Omental fat pad (tissue), 4 donors: ENCODE measurements at places on chromosomes 6 and 20.

DNA sequence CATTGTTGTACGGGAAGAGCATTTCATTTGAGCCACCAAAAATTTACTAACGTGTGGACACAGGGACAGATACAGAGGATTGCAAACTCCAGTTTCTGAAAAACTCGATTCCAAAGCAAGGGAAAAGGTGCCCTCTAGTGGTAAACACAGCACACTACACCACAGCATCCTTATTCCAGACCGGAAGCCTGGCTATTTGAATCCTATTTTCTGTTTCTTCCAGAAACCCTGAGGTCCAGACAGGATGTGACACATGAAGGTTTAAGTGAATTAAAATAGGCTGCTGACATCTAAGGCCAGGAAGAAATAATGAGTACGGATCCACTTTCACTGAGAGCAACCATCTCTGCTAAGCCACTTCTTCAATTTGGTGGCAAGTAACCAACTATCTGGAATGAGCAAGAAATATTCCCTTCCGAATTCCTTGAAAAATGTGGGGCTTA, 31.8 kb upstream of the GMPR start:
- no peak for DNase-seq

DNA sequence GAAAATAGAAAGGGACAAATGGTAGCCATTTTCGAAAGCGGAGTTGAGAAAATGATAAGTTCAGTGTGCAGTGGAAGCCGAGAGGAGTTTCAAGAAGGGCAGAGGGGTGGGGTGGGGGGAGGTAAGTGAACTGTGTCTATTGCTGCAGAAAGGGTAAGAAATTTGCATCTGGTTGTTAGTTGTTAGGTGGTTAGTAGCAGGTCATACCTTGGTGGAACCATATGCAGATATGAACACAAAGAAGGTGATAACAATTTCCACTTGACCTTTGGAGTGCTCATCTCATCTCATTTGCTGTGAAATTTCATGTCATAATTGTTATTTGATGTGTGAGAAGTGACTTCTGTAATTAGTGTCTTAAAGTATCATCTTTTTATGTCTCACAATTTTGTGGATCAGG, 288.2 kb downstream of the QKI start:
- DNase-seq = no peak

GRCh38 chr20:2599288-2600006, 53.0 kb upstream of the NOP56 start:
- DNase-seq = no peak

GRCh38 chr6:40689185-40689584, 102.0 kb upstream of the LRFN2 start:
- DNase-seq = no peak

DNA sequence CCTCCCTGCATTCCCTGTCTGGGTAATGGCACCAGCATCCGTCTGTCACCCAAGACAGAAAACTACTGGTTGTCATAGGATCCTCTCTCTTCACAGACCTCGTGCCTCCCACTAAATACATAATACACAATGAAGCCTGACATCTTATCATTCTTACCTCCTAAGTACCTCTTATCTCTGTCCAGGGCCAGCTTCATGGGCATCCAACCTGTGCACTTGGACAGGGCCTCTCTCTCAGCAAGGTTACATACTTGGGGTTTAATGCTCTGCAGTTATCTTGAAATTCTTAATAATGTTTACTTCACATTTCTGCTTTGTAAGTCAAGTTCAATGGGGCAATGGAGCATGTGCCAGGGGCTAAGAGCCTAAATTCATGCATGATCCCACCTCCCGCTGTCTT, 30.8 kb upstream of the KLHL31 start:
- no peak for DNase-seq

GRCh38 chr6:150697515-150697914, 97.8 kb downstream of the PLEKHG1 start:
- no peak for DNase-seq

- DNase-seq = no peak
Observed at GRCh38 chr6:133340557-133340956, 99.4 kb downstream of the EYA4 start.
